ENCODE measurements at places on chromosomes 6 and 20.

DNA sequence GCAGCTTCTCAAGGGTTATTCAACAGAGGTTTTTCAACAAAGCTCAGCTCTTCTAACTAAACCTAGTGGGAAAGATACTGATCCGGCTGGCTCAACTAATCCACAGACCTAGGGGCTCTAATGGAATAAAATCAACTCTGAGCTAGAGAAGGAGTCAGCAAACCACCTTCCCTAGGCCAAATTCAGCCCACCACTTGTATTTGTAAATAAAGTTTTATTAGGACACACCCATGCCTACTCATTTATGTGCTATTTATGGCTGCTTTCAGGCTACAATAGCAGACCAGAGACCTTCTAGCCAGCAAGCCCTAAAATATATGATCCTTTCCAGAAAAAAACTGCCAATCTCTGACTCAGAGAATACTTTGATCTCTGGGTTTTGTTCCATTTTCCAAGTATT lies 6.0 kb upstream of the RAB22A start:
- DNase-seq, result no peak

DNA sequence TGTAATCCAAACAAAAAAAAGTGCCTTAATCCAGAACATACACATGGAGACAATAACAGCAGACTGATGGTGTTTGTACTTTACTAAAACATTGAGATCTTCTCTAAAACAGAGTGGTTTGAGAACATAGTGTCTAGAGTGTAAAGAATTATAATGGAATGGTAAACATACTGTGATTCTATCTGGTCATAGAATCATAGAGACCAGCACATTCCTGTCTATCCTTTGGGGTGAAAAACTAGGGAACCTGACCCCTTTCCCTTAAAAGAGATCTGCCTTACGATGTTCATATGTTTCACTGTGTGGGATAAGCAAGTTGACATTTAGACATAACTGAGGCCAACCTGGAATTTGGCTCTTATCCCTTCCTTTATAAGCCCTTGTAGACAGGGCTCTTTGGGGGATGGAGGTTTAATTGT lies 55.7 kb downstream of the TRMT11 start:
- DNase-seq, result no peak

DNA sequence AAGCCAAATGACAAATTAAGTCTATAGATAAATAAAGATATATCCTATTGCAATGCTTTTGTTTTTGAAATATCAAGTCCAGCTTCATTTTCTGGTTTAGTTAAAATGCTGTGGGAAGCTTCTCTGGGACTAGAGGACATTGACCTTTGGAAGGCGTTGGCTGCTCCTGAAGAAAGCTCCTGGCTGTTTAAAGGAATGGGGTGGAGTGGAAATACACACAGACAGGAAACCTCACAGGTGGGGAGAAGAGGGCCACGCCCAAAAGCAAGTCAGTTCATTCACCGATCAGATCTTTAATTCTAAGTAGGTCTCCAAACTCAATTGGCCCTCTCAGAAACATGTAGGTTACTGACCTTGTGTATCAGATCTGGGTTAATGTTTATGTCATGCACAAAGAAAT lies 59.6 kb downstream of the SPTLC3 start:
- no peak for DNase-seq

DNA sequence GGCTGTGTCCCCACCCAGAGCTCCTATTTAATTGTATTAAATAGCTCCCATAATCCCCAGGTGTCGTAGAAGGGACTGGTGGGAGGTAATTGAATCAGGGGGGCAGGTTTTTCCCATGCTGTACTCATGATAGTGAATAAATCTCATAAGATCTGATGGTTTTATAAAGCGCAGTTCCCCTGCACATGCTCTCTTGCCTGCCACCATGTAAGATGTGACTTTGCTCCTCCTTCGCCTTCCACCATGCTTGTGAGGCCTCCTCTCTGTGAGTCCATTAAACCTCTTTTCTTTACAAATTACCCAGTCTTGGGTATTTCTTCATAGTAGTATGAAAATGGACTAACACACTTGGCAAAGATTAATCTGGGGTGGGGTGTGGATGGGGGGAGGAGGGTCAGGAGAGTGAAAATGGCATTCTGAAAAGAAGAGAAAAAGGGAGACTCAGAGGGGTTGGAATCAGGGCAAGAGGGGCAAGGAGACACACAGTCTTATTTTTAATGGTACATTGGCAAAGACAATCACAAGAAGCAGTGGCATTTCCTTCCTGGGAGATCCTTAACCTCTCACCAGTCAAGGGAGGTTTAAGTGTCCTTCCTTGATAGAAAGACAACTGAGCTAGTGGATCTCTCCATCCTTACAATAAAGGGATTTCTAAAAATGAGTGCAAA lies 37.5 kb upstream of the NOX3 start:
- no peak for DNase-seq

DNA sequence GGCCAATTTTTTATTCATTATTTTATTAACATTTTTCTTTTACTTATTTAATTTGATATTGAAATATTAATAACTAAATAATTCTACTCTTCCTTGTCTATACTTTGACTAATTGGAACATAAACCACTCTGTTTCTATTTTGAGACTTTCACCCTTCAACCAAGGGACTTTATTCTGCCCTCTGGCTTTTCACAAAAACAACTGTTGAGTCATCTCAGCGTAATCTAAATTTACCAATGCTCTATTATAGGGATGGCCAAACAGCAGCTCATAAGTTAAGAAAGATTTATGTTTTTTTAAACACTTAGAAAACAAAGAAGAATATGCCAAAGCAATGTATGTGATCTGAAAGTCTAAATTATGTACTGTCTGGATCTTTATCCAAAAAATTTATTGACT lies 46.7 kb downstream of the DOP1A start:
- DNase-seq, result no peak

- no peak for DNase-seq
Observed at GRCh38 chr6:125834348-125834747, 43.6 kb downstream of the NCOA7 start.

DNA sequence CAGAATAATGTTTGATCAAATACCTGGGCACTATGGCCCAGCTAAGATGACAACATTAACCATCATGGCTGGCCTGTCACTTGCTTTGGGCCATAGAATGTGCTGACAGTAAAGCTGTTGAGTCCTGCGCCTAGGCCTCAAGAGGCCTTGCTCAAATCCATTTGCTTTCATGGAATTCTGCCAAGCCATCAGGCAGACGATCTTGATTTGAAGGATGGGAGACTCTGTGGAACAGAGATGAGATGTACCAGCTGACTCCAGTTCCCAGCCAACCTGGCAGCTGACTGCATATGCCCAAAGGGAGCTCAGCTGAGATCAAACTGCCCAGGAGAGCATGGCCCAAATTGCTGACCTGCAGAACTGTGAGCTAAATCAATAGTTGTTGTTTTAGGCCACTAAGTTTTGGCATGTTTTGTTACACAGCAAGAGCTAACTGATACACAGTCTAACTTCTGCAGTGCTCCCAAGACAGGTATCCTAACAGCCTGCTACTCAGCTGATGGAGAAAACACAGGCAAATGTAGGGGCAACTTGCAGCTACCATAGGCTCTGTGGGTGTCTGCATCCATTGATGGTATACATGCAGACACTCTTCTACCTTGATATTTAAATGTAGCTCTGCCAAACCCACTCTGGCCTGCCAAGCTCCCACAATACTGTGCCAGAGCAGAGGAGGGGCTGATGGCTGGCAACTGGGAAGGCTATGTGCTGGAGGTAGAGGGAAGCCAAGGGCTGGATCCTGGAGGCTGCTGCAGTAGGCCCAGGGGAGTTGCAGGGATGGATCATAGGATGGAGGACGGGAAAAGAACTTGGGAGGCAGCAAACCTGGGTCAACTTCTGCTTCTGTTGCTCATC lies 55.2 kb upstream of the RNF24 start:
- no peak for DNase-seq

GRCh38 chr6:139712830-139713229 lies 338.4 kb upstream of the CITED2 start:
- no peak for DNase-seq

DNA sequence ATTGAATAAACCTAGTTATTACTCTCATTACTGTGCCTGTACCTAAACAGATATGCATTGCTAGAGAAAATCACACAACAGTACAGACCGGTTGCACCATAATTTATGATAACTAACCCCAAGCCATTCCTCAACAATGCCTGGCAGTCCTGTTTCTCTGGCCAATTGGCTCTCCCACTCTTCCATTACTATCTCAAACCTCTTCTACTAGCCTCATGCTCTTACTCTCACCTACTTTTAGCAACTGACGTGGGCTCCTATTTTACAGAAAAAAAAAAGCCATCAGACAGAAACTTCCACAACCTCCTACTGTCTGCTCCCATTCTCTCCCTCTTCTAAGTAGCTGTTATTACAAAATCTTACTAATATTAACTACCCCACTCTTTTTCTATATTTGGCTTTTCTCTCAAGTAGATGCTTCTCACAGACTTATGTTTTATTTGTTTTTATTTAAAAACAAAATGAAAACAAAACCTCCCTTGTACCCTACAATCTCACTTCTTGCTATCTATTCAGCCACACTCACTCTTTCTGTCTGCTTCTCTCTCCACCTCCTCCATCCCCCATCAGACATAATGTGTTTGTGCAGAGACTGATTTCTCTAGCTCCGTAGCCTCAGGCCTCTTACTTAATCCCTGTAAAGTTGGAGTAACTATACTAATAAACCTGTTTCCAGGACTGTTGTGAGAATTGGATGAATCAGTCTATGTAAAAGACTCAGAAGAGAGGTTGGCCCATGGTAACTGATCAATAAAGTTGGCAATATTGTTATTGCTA lies 9.1 kb downstream of the GOPC start:
- DNase-seq, result no peak

DNA sequence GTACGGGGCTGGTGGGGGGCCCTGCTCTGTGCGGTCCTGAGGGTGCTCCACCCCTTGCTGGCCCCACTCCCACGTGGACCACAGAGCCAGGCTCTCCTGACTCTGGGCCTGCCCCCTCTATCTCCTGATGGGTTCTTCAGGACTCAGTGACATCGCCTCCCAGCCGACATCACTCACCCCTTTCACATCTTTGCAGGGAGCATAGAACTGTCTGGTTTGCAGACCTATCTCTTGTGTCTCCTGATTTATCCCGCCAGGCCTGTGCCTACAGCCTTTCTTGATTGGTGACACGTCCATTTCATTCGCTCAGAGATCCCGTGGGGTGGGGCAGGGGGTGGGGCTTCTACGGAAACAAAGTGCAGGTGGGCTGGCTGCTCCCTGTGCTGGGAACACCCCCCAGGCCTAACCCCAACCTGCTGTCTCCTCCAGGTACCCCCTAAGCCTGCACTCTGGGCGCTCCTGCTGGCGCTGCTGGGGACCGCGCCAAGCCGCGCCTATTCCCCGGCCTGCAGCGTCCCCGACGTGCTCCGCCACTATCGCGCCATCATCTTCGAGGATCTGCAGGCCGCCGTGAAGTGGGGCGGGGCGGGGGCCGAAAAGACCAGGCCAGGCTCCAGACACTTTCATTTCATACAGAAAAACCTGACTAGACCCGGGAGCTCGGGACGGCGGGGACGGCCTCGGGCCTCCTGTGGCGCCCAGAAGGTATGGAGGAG lies 1.7 kb downstream of the C20orf204 start:
- DNase-seq, result peak; percentile 48

- no peak for DNase-seq
Observed at GRCh38 chr6:87225511-87225910, 70.1 kb downstream of the ZNF292 start.

- DNase-seq, result no peak
Observed at GRCh38 chr6:109321752-109322151, 60.5 kb downstream of the CD164 start.

- DNase-seq, result no peak
Observed at GRCh38 chr6:3073382-3073781, 5.1 kb downstream of the RIPK1 start.

- no peak for DNase-seq
Observed at GRCh38 chr6:35078226-35078850, 62.8 kb downstream of the TCP11 start.

DNA sequence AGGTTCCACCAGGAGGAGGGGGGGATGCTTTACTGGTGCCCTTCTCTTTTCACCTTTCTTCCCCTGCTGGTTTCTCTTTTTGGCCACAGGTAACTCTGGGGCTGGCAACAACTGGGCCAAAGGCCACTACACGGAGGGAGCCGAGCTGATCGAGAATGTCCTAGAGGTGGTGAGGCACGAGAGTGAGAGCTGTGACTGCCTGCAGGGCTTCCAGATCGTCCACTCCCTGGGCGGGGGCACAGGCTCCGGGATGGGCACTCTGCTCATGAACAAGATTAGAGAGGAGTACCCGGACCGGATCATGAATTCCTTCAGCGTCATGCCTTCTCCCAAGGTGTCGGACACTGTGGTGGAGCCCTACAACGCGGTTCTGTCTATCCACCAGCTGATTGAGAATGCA lies 4.4 kb downstream of the TUBB1 start:
- no peak for DNase-seq

- DNase-seq, result no peak
Observed at GRCh38 chr6:45416700-45417099, 39.0 kb upstream of the SUPT3H start.

DNA sequence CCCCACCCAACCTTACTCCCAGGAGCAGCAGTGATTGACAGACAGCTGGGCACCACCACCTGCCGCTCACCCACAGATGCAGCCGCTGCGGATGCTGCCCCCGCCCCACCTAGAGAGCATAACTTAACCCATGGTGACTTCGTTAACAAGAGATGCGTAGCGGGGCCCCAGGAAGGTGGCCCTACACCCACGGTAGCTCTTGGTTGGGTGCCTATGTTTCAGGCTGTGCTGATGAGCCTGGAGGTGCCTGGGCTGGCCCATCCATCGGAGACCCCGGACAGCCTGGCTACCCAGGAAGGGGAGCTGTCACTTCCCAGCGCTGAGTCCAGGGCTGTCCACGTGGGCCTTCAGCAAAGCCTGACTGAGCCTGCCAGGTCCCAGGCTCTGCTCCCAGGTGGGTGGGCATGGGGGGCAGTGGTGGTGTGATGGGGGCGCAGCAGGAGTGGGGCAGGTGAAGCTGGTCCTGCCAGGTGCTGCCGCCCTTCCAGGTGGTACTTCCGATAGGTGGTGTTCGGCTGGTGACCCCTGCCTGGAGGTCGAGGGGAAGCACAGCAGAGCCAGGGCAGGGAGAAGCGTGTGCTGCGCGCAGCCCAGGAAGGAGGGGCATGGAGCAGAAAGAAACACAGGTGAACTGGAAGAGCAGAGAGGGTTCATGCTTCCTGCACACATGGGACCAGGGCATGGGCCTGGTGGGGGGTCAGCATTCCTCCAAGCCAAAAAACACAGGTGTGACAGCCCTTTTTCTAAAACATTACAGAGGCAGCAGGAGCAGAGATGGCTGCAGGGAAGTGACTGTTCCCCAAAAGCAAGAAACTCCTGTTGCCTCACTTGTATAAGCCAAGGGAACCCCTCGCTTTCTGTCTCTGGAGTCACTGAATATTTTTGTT lies 56.9 kb downstream of the SYNJ2 start:
- DNase-seq, result peak; percentile 22

DNA sequence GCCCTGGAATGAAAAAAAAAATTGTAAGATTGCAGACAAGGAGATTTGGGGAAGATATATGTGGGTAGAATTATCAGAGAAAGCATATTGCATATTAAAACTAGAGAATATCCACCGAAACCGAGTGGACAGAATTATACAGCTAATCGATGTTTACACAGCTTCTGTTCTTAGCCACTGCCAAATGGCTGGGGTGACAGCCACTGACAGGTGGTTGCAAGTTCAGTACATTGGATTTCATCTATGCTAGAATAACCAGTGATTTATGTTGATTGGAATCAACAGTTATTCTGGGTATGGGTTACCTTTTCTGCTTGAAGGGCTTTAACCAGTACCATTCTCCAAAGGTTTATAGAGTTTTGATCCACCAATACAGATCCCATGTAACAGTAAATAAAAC lies 48.4 kb upstream of the THEMIS start:
- no peak for DNase-seq

GRCh38 chr6:169677096-169677495 lies 24.7 kb downstream of the WDR27 start:
- no peak for DNase-seq
